ENCODE measurements at places on chromosomes 6 and 20. TPM values are rescaled to one million over a fixed set of nuclear protein-coding genes. Genes with fewer than 3 reads are reported as not detected.

DNA sequence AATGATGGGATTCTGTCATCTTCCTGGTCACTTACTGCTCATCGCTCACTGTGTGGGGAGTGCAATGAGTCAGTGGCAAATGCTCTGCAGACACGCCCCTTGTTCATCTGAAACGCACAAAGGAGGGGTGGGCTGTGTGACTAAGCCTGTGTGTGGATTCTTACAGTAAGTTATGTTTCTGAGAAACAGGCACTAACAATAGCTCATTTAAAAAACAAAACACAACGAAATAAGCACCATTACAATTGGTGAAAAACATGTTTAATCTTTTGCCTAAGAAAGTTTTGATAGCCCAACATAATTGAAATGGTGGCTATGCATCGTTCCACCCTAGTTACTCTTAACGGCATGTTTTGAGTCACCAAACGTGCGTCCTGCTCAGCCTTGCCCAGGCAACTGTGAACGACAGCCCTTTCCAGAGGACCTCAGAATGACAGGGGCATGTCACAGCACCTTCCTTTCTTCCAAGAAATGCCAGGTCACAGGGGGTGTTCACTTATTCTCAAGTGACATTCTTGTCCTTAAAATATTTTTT lies 118.4 kb upstream of the SGK1 start:
- no peaks in the 10 kb centered on the region for H3K4me1 ChIP-seq
- H3K27ac ChIP-seq: no peak overlapping the region
- H3K36me3 ChIP-seq: no peaks in the 10 kb centered on the region
- no peak overlapping the region for H3K4me3 ChIP-seq
- no peaks in the 10 kb centered on the region for H3K27me3 ChIP-seq

- no peak overlapping the region for H3K27ac ChIP-seq
- H3K4me3 ChIP-seq: no peak overlapping the region
- H3K4me1 ChIP-seq: peaks cover 22% of the 10 kb centered on the region
- H3K27me3 ChIP-seq: no peaks in the 10 kb centered on the region
These were observed 9.9 kb downstream of the CYP21A2 start for GRCh38 chr6:32047855-32048766.

PHACTR1 gene
- polyA plus RNA-seq: 5.5 TPM

CTCFL gene
- polyA plus RNA-seq: 0.03 TPM

DNA sequence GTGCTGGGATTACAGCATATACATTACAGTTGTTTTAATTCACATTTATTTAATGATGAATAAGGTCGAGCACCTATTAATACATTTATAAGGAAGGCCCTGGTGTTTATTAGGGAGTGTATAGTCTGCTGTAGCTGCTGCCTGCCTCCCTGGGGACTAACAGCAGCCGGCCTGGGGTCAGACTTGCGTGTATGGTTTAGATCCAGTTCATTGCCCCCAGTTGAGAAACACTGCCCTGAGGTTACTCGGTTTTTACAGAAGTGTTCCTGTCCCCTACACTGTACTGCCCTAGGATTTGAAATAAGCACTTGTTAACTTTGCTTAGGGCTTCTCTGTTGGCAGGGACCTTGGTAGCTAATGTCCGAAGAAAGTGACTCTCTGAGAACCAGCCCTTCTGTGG lies 4.0 kb downstream of the TTPAL start:
- no peaks in the 10 kb centered on the region for H3K27me3 ChIP-seq
- no peak overlapping the region for H3K4me3 ChIP-seq
- H3K36me3 ChIP-seq: peaks cover 31% of the 10 kb centered on the region
- peaks cover 11% of the 10 kb centered on the region for H3K4me1 ChIP-seq
- no peak for DNase-seq

LGSN gene
- polyA plus RNA-seq: 0.04 TPM

SLCO4A1 gene
- polyA plus RNA-seq: 1.4 TPM

MYMX gene
- polyA plus RNA-seq: 0.13 TPM

- H3K36me3 ChIP-seq: no peaks in the 10 kb centered on the region
- no peaks in the 10 kb centered on the region for H3K4me1 ChIP-seq
- DNase-seq: no peak
These were observed 386.4 kb upstream of the MMS22L start for GRCh38 chr6:97669191-97670031.

DNA sequence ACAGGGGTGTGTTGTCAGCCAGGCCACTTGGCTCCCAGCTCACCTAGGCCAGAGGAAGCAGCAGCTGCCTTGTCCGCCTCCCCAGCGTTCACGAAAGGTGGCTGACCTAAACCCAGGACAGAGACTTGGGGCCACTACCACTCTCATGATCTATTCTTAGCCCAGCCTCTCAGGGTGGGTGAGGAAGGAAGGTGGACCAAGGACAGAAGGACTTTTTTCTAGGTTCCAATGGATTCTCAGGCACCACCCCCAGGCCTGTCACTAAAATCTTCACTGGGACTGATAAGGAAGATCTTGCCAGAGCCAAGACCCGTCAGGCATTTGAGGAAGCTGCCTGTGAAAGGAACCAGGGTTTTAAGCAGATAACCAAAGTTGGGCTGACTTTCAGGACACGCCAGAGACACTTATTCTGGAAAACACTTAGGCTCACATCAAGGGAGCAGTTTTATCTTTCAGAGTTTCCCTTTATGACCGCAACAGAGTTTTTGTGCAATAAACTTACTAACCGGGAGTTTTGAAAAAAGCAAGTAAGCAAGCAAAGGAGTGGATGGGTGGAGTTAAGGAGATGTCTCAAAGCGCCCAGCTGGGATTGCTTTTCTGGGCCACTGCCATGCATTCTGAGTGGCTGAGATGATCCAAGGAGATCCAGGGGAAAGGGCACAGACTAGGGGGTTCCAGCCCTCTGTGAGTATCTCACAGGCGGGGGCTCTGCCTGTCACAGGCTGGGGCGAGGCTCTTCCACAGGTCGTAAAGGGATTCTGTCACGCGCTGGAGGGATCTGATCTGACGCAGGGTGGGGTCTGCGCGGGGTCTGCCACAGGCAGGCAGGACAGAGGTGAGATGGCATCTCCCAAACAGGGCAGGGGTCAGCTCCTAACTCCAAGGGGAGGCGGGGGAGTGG lies 989 bp downstream of the FITM2 start:
- H3K36me3 ChIP-seq: peaks cover 4% of the 10 kb centered on the region
- H3K27me3 ChIP-seq: no peaks in the 10 kb centered on the region
- peak; percentile 51 for DNase-seq
- peak overlapping the region; percentile 26 for H3K27ac ChIP-seq

DNA sequence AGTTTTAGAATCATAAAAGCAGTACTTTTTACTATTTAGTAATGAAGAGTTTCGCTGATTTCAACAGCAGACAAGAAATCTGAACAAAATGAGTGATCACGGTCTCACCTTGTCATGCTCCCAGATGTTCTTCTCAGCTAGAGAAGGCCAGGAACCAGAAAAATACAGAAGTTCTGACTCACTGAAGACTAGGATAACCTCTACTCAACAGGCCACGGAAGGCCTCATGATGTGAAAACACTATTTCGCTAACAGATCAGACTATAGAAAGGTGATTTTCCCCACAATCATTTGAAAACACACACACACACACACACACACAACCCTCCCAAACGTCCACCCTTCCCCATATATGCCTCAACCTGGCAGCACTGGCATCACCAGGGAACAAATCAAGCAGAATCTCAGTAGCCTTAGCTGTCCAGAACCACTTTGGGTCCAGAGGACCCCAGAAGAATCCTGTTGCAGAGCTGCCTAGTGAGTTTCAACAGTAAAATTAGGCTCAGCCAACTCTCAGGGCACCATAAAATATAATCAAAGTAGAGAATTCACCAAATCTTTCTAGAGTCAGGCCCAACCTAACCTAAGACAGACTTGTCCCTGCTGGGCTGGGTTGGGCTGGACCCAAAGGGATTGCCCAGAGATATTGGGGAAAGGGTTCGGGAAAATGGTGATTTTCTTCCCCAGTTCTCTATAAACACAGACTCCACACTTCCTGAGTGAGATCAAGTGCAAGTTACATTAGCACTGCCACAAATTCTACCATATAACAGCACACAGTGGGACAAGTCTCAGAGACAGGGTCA lies 7.9 kb downstream of the EXOC2 start:
- H3K27me3 ChIP-seq: no peaks in the 10 kb centered on the region
- DNase-seq: no peak
- H3K27ac ChIP-seq: peak overlapping the region; percentile 14
- H3K36me3 ChIP-seq: peaks cover under 1% of the 10 kb centered on the region
- no peaks in the 10 kb centered on the region for H3K4me1 ChIP-seq

DNA sequence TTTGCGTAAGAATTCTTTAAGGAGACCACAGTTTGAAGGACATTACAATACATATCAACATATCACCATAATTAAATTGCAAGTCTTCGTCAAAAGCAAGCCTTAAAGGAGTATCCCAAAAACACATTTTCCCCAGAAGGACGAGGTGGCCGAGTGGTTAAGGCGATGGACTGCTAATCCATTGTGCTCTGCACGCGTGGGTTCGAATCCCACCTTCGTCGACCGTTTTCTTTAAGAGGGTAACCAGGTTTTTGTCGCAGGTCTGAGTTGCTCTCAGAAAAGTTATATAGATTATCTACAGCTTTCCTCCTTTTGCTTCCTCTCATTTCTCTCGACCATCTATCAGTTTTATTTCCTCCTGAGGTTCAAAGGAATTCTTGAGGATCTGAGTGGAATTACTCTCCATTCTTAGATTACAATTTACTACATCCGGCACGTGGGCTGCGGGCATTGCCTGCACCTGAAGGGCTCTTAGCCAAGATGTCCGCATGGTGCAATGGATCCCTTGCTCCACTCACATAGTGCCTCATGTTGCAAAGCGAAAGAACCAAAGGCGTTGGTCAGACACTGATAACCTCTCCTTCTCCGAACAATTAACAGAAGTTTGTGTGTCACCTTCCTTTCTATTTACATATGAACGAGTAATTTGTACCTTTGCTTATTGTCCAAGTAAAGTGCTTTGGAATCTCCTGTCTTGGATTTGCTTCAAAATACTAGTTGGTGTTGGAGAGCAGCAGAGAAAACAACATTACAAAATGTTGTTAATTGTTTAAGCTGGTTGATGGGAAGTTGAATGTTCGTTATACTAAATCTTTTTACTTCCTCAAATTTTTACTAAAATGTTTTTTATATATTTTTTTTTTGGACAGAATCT lies 14.0 kb downstream of the POM121L2 start:
- peaks cover 89% of the 10 kb centered on the region for H3K27me3 ChIP-seq
- H3K4me3 ChIP-seq: no peak overlapping the region
- no peak overlapping the region for H3K27ac ChIP-seq
- no peak for DNase-seq

ULBP3 gene
- 1.8 TPM for polyA plus RNA-seq

GRCh38 chr20:62063315-62063980 lies 2.2 kb downstream of the TAF4 start:
- no peak overlapping the region for H3K27ac ChIP-seq
- no peak for DNase-seq
- H3K4me3 ChIP-seq: peak overlapping the region; percentile 42
- no peaks in the 10 kb centered on the region for H3K27me3 ChIP-seq
- peaks cover 5% of the 10 kb centered on the region for H3K36me3 ChIP-seq

FLRT3 gene
- 96.3 TPM for polyA plus RNA-seq

WFDC6 gene
- polyA plus RNA-seq: not detected

GRCh38 chr6:163694988-163695398 lies 280.5 kb downstream of the QKI start:
- H3K4me1 ChIP-seq: no peaks in the 10 kb centered on the region
- H3K27me3 ChIP-seq: no peaks in the 10 kb centered on the region
- DNase-seq: no peak
- H3K4me3 ChIP-seq: no peak overlapping the region

- H3K4me1 ChIP-seq: no peaks in the 10 kb centered on the region
- H3K27ac ChIP-seq: no peak overlapping the region
- no peaks in the 10 kb centered on the region for H3K27me3 ChIP-seq
- no peak overlapping the region for H3K4me3 ChIP-seq
- no peak for DNase-seq
These were observed 210.4 kb downstream of the TAF4 start for GRCh38 chr20:61855286-61855685.

DNA sequence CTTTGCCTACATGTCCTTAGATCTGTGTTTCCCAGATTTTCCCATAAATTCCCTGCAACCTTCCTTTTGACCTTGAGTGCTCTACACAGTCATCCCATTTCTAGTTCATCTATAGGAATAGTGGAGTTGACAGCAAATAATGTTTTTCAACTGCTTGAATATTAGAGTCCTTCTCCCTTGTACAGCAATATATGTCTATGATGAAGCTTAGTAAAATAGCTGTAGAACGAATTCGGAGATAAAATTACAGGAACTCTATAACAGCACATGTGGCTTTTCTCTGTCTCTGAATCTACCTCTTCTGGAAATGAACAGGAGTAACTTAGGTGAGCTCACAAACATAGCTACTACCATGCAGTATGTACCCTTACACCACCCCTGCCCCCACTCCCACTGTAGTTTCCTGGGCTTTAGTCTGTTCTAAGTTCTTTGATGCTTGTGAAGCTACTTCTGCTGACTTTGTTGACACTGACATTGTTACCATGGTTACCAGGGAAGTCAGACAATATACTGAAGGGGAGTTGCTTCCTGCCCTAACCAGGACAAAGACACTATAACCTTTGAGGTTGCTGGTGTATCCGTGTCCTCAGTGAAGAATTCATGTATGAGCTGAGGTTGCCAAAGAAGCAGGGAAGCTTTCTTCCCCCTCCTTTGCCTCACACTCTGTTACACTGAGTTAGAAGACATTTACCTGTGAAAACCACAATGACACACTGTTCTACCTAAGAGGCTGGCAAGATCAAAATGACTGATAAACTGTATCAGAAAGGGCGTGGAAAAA lies 35.8 kb upstream of the SHLD1 start:
- no peak overlapping the region for H3K4me3 ChIP-seq
- H3K27ac ChIP-seq: no peak overlapping the region
- peak; percentile 78 for DNase-seq
- no peaks in the 10 kb centered on the region for H3K27me3 ChIP-seq
- H3K36me3 ChIP-seq: no peaks in the 10 kb centered on the region

DNA sequence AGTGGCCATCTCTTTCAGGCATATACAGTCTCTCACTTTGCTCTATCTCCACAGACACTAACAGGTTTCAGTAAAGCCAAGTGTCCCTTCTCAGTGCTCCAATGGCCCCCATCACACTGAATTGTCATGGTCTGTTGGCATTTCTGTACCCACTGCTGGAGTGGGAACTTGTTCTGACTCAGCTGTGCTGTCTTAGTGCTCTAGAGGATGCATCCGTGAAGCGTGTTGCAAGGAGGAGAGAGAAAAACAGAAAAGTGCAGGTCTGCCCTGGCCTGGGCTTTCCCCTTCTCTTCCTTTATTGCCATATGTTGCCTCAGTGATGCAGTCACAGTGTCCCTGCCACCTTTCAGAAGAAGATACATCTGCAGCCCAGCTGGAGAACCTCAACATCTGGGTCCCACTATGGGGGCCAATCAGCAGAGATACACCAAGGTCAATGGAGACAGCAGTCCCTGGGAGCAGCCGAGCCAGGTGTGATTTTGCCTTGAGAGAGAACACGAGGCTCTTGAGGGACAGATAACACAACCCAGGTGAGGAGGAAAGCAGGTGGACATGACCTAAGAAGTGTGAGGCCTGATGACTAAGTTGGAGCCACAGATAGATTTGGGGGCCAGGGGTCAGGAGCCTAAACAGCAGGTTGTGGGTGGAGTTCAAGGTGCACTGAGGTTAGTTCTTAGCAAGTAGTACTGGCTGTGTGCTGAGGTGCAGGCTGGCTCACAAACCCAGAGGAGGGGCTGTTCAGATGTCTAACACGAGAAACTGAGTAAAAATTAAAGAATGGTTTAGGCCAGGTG lies 5.6 kb upstream of the PLCG1 start:
- no peak overlapping the region for H3K4me3 ChIP-seq
- peaks cover under 1% of the 10 kb centered on the region for H3K36me3 ChIP-seq
- DNase-seq: no peak
- H3K4me1 ChIP-seq: peaks cover 4% of the 10 kb centered on the region

All from large intestine (tissue), 12 donors.